ENCODE measurements at places on chromosomes 16 and 17.

DNA sequence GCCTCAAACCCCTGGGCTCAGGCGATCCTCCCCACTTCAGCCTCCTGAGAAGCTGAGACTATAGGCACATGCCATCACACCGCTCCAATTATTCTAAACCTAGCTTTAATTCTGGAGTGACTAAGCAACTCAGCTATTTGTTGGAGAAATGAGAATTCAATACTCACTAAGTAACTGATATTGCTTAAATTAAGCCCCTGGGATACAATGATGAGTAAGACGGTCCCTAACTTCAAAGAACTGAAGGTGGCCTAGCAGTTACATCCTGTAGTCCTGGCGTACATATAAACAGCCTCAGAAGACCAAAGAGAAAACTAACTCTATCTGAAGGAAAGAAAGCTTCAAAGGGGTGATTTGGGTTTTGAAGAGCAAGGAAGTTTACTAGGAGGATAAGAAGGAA, 25.0 kb downstream of the XPO6 start:
- no peak for DNase-seq

DNA sequence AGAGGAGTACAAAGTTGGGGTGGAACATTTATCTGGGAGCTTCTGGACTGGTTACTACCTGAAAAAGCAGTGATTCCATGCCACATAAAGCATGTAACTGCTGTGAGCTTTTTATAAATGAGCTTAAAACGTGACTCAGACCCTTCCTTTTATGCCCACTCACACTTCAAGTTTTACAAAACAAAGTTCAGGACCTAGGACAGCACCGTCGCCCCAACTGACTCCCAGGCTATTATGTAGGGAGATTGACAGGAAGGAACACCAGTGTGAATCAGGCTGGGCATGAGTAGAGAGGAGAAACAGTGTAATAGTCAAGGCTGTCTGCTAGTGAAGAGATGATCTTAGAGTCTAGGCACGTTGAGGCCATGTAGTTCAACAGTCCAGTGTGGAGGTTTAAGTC, 91.6 kb upstream of the DNAH9 start:
- DNase-seq = no peak

- DNase-seq = no peak
Observed at GRCh38 chr17:56471696-56472095, 121.8 kb upstream of the NOG start.

DNA sequence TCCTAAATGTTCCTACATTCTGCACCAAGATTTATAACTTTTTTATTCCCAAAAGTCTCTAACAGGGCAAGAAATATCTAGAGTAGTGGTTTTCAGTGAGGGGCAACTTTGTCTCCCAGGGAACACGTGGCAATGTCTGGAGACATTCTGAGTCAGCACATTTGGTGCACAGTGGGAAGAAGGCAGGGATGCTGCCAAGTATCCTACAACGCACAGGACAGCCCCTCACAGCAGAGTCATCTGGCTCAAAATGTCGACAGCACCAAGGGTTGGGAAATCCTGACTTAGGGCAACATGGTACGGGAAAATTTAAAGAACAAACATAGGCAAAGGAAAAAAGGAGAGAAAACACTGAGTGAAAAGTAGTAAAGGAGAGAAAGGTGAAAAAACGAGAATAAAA, 61.8 kb downstream of the SMG6 start:
- no peak for DNase-seq

GRCh38 chr17:76687298-76688164, 23.2 kb downstream of the MXRA7 start:
- no peak for DNase-seq

DNA sequence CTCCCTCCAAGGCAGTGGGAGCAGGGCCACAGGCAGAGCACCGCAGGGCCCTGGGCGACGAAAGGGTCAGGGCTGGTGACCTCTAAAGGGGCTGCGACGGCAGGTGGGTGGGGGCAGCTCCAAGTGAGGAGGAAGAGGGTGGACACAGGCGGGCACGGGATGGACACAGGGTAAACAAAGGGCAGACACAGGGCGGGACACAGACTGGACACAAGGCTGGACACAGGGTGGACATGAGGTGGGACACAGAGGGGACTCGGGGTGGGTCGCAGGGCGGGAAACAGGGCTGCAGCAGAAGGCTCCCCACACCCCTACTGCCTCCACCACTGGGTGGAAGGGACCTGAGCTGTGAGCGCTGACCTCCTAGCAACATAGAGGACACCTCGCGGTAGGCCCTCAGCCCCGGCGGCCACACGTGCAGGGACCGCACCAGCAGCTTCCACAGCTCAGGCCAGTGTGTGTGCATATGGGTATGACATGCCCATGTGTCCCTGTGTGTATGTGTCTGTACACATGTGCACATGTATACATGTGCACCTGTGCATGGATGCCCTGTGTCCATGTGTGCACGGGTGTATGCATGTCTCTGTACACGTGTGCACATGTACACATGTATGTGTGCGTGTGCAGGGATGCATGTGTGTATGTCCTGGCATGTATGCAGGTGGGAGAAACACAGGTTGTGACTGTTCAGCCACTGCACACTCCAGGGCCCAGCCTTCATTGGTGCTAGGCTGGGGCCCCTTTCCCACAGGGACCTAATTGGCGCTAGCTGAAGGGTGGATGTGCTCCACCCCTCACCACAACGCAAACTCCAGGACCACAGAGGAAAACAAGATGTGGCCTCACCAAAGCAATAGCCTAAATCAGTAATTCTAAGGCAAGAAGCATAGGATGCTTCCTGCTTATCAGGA, 7.6 kb downstream of the LMF1 start:
- no peak for DNase-seq

GRCh38 chr16:47475786-47476185, 14.7 kb downstream of the PHKB start:
- DNase-seq = no peak

DNA sequence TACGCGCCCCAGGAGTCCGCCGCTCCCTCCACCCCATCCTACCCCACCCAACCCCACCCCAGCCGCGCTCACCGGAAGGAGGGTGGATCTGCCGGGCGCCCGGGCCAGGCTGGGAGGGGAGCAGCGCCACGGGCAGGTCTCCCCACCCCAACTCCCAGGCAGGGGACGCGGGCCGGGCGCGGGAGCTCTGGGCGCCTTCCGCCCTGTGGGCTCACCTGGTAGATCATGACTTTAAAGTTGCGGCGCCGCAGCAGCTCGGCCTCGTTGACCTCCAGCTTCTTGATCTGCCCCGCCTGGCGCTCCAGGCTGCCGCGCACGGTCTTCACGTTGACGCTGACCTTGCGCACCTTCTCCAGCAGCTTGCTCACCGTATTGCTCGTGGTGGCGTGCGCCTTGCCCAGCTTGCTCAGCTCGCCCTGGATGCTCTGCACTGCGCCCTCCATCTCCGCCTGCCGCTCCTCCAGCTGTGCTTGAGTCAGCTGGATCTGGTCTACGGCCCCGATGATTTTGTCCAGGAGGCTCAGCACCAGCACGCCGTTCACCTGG, 571 bp downstream of the CAVIN1 start:
- DNase-seq = no peak

- DNase-seq = no peak
Observed at GRCh38 chr16:83021045-83021444, 394.3 kb downstream of the CDH13 start.

DNA sequence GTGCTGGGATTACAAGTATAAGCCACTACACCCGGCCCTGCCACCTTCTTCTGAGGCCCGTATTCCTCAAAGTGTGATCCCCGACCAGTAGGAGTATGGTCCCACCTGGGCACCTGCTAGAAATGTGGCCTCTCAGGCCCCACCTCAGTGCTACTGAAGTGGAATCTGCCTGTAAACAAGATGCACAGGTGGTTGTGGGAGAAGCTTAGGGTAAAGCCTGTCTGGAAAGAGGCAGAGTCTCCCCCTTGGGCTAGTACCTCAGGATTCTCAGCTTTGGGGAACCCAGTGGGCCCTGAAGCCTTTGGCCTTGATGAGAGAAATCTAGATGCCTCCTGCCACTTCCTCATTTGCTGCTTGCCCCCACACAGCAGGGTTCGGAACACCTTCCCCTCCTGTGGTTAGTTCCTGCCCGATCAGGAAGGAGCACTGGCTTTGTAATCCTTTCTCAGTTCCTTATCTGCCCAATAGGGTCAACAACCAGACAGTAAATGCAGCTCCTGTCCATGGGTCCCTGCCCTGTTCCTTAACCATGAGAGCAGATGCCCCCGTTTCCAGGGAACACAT, 25.2 kb downstream of the TK2 start:
- DNase-seq = no peak

GRCh38 chr17:41917192-41917591, 1.6 kb downstream of the ACLY start:
- DNase-seq = no peak

DNA sequence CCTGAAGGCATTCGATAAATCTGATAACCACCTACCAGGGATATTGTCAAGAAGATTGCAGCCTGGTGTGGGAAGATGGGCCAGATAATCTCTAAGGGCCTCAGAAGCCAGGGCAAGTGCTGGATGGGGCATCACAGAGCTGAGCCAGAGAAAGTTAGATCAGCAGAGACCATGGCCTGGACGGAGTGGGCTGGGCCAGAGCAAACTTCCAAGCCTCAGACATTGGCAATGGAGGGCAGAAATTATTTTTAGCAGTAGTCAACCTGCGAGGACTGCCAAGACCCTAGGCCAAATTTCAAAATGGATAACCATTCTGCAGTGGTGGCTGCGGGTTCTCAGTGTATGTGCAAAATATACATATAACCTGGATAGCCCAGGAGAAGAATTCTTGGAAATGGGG, 18.5 kb downstream of the ERCC4 start:
- DNase-seq = no peak

- DNase-seq = no peak
Observed at GRCh38 chr16:65760874-65761273, 605.6 kb upstream of the CDH5 start.

DNA sequence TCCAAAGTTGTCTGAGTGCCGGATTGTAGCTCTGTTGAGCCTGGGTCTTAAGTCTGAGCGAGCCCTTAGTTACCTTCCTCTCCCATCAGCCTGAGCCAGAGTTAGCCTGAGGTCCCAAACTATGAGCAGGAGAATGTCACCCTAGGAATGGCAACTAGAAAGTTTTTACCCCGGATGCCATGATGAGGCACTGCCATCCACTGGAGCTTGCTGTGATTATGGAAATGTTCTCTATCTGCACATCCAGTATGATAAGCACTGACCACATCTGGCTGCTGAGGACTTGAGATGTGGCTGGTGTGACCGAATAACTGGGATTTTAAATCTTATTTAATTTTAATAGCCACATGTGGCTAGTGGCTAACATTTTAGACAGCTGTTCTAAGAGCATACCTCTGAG, 550.0 kb downstream of the CDH13 start:
- DNase-seq = no peak

- DNase-seq = no peak
Observed at GRCh38 chr16:23155445-23156049, 6.3 kb upstream of the USP31 start.

DNA sequence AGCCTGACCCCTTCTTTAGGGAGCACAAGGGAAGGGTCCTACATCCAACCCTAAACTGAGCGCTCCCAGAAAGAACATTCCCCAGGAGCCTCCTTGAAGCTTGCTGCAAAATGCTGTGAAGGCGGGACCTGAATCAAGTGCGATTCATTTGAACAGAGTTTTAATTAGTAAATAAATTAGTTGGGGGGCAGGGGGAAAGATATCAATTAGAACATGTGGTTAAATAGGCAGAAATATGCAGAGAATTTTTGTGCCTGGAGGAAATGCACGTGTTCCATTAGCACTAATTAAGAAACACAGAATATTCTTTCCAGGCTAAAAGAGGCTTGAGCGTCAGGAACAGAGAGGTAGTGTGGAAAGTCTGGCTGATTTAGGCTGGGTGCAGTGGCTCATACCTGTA, 38.5 kb upstream of the SHISA9 start:
- no peak for DNase-seq

DNA sequence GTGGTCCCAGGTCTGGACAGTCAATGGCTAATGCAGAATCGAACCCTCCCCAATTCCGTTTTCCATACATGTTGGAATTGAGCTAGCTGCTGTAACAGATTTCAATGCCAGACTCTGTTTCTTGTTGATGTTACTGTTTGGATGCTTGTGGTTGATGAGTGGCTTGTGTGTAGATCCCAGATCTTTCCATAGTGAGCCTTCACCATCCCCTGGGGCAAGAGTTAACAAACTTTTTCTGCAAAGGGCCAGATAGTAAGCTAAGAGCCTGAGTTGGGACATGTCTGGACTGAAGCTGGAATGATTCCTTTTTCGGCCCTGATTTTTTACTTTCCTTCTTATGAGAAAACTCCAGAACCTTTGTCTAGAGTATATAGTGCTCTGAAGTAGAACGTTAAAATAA, 296.3 kb downstream of the CPPED1 start:
- no peak for DNase-seq

DNA sequence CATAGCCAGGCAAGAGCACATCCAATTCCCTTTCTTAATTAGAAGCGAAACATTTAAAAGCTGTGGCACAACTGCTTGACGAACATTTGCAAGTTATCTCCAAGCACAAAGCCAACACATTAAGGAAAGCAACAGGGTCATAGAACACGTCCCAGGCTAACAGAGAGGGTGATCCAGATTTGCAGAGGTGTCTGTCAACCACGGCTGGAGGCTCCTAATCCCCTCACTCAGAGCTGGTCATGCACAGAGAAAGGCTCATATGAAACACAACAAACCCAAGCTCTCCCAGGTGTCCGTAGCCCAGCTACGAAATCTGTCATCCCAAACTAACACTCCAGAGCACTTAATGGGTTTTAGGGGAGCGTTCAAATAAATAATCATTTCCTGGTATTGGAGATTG, 276.1 kb downstream of the SLC39A11 start:
- DNase-seq = no peak

GRCh38 chr16:63130942-63131341, 1094.7 kb upstream of the CDH8 start:
- DNase-seq = no peak

- DNase-seq = no peak
Observed at GRCh38 chr16:15450624-15451023, 16.2 kb downstream of the BMERB1 start.

DNA sequence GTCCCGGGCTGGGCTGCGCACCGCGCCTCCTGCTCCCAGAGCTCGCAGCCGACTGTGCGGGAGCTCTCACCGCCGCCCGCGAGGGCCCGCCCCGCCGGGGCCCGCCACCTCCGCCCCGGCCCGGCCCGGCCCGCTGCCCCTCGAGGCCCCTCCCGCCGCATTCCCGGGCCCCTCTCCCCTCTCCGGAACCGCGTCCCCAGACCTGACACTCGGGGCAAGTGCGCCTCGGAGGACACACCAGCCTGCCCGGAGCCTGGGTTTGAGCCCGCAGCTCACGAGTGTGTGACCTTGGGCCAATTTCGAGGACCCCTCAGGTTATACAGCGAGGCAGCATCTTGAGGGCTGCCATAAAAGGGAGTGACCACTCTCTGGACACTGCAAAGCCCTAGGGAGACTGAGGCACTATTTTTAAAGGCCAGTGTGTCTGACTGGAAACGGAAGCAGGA, 2.0 kb upstream of the GRIN2C start:
- no peak for DNase-seq

- DNase-seq = peak; percentile 62
Observed at GRCh38 chr16:15642557-15643047, 352 bp downstream of the MARF1 start.

Data from T1000 (cell line).